ENCODE measurements at places on chromosomes 6 and 20.
A peak's percentile ranks its signal among the peaks of the same experiment; 100 is the strongest.

GRCh38 chr6:135145063-135145800 is 35.9 kb upstream of the MYB start:
- peak; percentile 17 for DNase-seq

DNA sequence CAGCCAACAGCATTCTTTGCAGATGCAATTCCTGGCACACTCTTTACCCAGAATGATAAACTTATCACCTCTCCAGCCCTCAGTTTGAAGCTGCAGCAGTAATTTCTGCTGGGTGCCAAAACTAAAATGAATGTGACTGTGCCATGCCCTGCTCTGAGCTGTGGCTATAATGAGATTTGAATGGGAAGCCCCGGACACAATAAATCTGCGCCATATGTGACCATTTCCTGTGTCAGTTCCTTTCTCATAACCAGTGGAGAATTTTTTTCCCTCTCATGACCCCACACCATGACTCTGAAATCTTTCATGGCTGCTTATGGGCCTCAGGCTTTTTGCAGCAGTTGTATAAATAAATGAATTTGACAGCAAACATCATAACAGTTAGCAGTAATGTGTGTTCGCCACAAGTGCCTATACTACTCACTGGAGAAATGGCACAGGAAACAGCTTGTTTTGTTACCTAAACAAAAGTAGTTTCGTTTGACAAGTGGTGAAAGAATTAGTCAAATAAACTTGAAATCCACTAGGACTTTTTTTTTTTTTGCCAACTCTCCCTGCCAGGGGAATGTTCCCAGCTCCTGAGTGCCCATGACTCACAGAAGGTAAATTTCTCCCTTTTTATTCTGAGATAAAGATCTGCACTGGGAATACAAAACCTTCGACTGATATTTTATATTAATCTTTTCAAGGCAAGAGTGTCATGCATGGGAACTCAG is 408.4 kb downstream of the PKHD1 start:
- no peak for DNase-seq

- DNase-seq, result no peak
Measured at GRCh38 chr6:133992992-133993680, 40.1 kb downstream of the TBPL1 start.

GRCh38 chr6:37738216-37738615 is 40.5 kb upstream of the MDGA1 start:
- DNase-seq, result no peak

GRCh38 chr6:14187406-14187805 is 69.8 kb downstream of the CD83 start:
- no peak for DNase-seq

DNA sequence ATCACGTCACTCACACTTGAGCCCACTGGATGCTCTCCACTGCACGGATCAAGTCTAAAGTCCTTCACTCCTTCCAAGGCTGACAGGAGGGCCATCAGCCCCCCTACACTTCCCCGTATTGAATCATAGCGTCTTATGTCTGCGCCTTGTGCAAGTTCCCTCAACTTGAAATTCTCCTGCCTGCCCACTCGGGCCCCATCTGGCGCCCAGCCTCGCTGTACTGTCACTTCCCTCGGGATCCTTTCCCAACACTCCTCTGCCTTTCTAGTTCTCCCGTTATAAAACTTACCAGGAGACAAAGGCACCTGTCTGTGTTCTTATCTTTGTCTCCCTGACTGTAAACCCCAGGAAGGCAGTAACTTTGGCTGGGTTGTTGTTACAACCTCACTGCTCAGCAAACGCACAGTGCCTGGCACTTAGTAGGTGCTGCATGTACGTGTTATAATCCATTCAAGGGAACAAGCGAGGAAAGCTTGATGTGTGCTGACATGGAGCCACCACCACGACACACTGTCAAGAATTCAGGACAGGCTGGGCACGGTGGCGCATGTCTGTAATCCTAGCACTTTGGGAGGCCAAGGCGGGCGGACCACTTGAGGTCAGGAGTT is 33.8 kb upstream of the ZFAND3 start:
- DNase-seq, result peak; percentile 33

DNA sequence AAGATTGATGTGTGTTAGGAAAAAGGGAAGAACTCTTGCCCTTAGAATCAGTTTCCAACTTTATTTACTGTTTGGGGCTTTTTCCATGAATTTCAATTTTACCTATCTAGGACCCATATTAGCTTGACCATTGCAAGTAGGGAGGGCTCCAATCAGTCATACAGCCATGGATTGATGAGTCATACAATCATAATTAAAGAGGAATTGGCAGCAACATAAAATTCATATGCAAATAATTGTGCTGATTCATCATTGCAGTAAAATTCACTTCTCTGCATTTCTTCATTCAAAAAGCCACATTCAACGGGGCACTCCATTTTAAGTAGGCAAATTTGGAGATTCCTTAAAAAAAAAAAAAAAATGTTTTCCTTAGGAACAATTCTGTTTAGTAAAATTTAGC is 1016.4 kb downstream of the KIF16B start:
- no peak for DNase-seq

DNA sequence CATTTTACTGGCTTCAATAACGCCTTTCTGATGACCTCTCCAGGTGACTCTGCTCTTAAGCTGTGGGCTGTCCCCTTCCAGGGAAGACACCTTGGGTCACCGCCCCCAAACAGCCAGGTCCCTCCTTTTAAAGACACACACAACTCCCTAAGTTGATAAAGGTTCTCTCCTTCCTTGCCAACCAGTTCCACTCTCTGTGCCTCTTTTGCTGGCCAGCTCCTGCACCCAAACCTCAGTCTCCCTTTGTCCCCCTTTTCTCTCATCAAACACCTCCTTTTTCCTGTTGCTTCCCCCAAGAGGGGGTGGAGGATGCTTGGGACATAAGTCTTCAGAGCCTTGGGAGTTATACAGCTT is 1.0 kb downstream of the NCOA6 start:
- DNase-seq, result peak; percentile 61

DNA sequence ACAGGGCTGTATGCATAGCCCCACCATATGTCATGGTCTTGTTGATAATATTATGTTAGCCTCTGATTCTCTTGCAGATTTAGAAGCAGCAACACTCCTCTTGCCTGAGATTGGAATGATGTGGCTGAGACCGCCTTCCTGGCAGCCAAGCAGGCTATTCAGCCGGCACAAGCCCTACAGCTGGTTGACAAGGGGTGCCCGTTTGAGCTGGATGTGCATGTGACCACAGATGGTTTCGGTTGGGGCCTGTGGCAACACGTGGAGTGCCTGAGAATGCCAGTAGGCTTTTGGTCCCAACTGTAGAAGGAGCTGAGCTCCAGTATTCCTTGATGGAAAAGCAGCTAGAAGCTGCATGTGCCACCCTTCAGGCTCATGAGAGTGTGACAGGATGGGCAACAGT is 303.6 kb upstream of the POU3F2 start:
- DNase-seq, result no peak

GRCh38 chr6:83592770-83593394 is 80.5 kb downstream of the PRSS35 start:
- peak; percentile 17 for DNase-seq

- no peak for DNase-seq
Measured at GRCh38 chr6:73045609-73046008, 179.7 kb downstream of the KHDC1L start.

DNA sequence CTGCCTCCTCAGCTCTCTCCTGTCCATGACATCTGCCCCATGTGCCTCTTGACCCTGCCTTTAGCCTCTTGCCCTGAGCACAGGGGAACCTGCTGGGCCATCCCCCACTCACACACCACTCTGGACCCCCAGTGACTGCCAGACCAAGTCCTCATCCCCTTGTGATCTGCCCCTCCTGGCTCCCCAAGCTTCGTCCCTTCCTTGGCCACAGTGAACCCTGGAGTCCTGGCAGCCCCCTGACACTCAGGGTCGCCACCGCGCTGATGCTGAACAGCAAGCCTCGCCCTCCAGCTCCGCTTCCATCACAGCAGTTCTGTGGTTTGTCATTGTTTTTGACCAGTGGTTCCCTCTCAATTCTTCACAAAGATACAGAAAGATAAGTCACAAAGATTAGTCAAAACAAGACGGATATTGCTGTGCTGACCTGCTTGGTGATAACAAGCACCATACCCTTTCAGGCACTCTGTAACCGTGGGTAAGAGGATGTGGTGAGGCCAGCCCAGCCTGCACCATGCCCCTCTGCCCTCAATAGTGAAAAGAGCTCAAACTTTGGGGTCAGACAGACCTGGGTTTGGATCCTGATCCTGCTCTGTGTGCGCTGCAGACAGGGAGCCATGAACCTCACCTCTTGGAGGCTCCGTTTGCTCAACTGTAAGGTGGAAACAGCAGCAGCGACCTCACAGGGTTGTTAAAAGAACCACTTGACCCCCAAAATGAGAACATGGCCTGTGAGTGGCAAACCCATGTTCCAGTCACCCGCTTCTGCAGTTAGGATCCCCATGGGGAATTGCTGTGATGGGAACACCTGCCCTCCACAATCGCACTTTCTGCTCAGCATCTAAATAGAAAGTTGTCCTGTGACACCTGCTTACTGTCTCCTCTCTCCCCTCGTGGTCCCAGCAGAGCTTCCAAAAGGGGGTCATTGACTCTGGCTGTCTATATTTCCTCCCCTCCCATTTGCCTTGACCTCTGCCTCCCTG is 114.5 kb downstream of the TOX2 start:
- no peak for DNase-seq

GRCh38 chr6:6818078-6818639 is 229.6 kb downstream of the LY86 start:
- no peak for DNase-seq

DNA sequence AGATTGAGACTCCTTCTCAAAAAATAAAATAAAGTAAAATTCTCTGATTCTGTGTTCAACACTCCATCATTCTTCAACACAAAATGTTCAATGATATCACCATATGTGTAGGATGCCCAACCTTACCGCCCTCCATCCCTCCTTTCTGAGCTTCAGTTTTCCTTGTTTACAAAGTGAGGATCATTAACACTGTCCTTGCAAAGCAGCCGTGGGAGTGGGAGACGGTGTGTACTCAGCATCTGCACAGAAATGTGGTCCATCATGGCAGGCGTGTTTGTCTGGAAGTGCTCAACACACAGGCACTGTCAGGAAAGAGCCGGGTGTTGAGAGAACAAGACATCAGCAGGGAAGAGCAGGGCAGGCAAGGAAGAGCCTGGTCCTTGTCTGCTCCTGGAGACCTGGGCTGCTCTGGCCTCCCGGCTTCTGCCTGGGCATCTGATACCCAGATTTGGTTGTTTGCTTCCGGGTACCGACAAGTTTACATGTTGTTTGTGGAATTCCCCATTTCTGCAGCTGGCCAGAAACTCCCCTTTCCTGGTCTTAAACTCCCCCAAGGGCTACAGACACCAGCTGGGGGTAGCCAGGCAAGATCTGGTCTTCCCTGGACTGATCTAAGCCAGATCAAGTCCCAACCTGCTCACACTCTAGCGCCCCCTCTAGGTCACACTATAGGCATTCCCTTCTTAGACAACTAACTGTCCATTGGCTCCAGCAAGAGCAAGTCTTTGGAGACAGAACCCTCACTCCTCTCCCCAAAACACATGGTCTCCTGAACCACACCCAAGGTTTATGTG is 26.7 kb upstream of the TTPAL start:
- no peak for DNase-seq
